EL (cell line): ENCODE measurements at places on chromosomes 16 and 17.

DNA sequence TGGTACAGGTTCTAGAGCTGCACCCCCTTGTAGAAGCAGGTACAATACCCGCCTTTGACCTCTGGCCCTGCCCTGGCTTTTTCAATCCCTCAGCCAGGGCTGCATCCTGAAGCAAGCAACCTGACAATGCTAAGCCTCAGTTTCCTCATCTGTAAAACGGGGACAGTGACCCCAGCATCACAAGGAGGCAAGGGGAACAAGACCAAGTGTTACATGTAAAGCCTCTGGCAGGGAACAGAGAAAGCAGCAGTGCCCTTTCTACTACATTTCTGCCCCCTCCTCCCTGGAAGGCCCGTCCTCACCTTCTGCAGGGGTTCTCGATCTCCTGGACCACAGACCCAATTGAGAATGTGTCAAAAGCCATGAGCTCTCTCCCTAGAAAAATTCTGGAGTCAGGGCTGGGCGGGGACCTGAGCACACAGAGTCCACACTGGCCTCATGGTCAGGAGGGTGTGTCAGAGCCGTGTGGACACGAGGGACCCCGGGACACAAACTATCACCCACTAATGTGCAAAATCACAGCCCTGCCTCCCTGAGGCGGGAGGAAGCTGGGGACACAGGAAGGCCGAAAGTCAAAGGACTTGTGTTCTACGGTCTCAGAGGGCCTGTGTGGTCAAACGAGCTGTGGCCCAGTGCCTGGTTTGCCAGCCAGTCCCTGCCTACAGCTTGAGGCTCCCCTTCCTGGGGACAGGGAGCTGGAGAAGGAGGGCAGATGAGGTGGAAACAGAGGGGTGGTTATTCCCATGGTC, 27.5 kb downstream of the LRRC75A start:
- no peak for DNase-seq

DNA sequence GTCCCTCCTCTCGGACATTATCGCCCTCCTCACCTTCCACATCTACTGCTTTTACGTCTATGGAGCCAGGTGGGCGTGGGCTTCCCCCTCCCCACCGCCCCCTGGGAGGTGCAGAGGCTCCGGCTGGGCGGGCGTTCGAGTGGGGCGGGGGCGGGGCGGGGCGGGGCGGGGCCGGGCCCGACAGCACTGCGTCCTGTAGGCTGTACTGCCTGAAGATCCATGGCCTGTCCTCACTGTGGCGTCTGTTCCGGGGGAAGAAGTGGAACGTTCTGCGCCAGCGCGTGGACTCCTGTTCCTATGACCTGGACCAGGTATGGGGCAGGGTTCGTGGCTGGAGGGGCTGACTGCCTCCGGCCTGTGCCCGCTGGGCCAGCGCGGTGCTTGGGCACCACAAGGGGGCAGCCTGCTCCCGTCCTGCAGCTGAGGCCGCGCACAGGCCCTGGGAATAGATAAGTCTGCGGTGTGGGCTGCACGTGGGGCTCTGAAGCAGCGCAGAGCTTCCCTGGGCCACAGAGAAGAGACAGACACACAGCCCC, 9.2 kb downstream of the PIGQ start:
- no peak for DNase-seq

DNA sequence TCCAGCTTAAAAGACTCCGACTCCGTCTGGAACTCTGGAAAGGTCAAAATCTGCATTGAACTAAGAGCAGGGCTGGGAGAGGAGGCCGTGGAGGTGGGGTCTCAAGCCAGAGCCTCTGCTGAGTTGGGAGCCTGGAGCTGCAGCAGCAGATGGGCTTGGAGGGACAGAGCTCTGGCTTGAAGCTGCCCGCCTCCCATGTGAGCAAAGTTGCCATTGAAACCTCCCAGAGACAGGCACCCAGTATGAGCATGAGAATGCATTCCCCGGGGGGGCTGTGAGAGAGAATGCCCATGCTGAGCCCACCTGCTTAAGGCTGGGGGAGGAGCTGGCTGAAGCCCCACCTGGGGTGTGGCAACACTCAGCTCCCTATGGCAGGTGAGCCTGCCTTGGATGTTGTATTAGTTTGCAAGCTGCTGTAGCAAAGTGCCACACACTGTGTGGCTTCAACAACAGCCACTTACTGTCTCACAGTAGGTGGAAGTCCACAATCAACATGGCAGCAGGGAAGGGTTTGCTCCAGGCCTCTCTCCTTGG, 9.6 kb downstream of the KIF19 start:
- no peak for DNase-seq

GRCh38 chr17:76585033-76585648, 519 bp downstream of the ST6GALNAC2 start:
- DNase-seq = peak; percentile 32

DNA sequence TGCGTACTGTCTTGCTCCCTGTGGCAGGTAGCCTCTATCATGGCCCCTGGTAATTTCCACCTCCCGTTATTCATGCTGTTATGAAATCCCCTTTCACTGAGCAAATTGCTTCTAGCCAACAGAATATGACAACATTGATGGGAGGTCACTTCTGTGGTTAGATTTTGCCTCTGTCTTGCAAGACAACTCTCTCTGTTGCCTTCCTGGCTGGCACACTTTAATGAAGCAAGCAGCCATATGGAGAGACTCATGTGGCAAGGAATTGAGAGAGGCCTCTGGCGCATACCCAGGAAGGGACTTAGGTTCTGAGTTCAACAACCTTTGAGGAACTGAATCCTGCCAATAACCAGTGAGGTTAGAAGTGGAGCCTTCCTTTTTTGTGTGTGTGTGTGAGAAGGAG, 51.8 kb upstream of the GPRC5B start:
- DNase-seq = no peak

DNA sequence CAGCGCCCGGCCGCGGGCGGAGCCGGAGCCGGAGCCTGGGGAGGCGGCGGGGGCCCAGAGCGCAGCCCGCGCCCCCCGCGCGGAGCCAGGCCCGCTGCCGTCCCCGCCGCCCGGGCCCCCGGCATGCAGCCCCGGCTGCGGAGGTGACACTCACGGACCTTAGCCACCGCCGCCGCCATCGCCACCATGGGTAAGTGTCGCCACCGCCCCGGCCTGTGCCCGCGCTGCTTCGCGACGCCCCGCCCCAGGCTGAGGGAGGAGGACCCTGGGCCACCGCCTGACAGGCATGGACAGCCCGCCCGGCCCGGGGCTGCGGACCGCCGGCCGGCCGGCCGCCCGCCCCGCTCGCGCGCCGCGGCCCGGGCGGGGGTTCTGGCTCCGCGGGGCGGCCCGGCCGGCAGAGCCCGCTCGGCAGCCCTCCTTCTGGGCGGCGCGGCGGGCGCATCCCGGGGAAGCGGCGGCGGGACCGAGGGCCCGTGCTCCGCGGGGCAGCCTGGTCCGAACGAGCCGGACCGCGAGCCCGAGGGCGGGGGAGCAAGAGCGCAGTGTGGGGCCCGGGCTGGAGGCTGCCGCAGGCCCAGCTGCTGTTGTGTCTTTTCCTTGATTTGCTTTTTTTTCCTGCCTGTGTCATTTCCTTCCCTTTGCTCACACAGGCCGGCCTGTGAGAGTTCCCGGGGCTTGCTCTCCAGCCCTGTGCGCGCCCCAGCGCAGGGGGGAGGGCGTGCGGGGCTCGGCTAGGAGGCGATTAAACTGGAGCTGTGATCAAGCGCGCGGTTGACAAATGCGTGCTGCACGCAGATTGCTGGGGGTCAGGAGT, 565 bp downstream of the MAP3K3 start:
- peak; percentile 69 for DNase-seq

DNA sequence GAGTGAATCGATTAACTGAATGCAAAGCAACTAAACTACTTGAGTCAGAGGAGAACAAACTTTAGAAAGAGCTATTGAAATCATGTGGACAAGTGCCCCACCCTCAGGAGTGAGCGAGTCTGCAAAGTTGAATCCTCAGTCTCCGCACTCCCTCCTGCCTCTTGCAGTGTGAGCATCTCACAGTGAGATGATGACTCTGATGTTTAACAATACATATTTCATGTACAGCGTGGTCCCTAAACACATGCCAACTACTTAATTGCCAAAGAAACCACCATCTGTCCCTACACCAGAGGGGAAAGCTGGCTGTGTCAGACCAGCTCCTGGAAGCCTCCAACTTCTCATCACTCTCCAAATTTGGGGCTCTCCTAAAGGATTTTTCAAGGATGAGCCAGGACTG, 31.2 kb downstream of the PIMREG start:
- no peak for DNase-seq

DNA sequence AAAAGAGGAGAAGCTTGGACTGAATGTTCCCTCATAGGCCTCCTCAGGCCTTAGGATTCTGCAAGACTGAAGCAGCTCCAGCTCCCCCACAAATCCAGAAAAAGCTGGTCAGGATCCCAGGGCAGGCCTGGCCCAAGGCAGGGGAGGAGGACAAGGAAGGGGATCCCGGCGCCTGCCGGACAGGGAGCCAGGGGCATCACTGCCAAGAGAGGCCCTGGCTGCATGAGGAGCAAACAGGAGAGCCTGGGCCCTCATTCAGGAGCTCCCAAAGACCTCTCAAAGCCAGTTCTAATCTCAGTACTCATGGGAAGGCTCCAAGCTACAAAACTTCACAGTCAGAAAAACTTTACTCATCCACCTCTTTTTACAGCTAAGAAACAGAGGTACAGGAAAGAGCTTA, 67.3 kb downstream of the ZNF423 start:
- DNase-seq = no peak

GRCh38 chr17:53218723-53219122, 604.0 kb upstream of the KIF2B start:
- no peak for DNase-seq

GRCh38 chr16:47847220-47847970, 308.4 kb downstream of the ABCC12 start:
- DNase-seq = peak; percentile 20

DNA sequence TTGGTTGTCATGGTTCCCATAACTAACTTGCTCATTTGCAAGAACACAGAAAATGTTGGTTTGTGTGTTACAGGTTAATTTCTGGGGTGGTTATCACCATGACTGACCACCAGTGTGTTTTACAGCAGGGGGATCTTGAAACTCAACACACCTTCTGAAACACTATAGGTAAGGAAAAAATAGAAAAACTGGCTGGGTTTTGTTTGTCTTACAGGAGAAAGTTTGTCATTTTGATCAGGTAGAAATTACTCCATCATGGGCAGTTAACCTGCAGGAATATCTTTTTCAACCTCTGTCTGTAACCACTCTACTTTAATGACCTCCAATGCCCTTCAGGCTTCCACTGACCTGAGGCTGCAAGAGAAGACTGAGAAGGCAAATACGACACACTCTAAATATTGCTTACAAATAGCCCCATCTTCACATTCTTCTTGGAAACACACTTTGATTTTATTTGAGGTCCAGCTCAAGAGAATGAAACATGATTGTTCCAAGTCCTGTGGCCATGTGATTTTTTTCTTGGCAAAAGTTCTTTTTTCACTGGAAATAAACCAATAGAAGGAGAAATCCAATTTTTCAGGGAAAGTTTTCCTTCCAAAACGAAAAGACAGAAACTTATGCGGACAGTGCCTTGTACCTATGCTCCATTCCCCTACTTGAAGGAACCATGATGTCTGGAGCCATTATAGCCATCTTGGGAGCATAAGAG, 428.7 kb upstream of the SALL1 start:
- no peak for DNase-seq

DNA sequence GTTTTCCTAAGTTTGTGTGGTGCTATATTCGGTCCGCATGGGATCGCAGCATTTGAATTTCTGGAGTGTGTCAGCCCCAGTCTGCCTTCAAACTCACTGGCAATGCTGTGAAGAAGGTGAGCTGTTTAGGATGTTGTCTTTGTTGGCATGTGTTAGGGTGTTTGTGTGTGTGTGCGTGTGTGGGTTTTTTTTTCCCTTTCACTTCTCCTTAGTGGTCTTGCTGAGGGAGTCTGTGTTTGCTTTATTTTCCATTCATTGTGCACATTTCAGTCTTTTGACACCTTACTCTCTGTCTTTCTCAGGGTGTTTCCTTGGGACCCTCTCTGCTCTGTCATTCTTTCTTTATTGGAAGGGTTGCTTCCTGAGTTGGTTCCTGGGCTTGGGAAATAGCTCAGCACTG, 27.7 kb upstream of the RBFOX1 start:
- no peak for DNase-seq

DNA sequence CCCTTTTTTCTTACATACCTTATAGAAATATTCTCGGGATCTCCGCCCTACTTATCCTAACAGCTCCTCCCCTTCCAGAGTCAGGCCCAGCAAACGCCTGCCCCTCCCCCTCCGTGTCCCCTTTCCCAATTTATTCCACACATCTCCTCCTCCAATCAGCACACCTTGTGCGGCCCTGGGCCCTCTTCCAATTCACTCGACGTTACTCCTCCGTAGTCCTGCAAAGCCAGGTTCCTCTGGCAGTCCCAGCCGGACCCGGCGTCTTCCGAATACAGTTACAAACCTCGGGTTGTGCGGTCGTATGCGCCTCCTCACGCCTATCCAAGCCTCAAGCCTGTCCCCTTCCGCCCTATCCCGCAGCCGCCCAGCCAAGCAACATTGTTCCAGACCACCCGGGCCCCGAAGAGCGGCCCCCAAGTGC, 677 bp downstream of the CBX1 start:
- peak; percentile 82 for DNase-seq

- DNase-seq = no peak
These were observed 67.0 kb upstream of the NLRP1 start for GRCh38 chr17:5651348-5651747.

DNA sequence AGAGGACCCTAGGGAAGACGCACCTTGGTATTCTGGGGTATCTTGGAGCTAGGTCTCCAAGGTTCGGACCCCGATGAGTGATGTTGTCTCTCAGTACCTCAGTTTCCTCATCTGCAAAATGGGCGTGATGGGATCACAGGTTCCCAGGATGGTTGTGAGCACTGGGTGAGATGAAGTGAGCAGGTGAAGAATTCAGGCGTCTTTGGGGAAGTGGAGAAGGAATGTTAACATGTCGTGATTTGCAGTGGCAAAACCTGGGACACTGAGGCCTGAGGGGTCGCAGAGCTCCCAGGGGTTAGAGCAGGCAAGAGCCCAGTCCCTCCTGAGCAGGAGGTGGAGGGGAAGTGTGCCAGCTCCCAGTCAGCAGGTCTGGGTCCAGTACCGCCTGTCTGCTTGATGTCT, 215.1 kb upstream of the GSE1 start:
- DNase-seq = no peak

GRCh38 chr16:48910214-48910613, 300.2 kb upstream of the N4BP1 start:
- DNase-seq = no peak

GRCh38 chr17:44602390-44602789, 45.1 kb downstream of the FZD2 start:
- DNase-seq = no peak

DNA sequence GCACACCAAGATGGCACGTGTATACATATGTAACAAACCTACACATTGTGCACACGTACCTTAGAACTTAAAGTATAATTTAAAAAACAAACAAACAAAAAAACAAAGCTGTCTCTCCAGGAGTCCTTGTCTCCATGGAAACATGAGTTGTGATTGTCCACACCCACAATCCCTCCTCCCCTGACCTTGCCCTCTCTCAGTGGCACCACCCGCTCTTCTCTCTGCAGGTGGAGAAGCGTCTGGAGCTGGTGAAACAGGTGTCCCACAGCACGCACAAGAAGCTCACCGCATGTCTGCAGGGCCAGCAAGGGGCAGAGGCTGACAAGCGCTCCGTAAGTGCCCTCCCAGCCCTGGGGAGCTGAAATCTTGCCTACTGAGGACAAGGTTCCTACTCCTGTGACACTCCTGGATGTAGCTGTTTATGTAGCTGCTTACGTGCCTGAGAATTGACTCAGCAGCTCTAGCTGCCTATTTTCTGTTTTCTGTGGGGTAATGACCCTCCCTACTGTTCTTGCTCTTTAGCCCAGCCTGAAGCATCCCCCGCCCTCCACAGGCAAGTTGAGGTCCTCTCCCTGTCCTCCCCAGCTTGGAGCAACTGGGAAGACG, 107.0 kb downstream of the ARHGAP44 start:
- no peak for DNase-seq

GRCh38 chr17:63573634-63574033, 23.4 kb downstream of the DCAF7 start:
- DNase-seq = no peak
